ENCODE measurements at places on chromosomes 12 and 14.

- no peak for DNase-seq
Measured at GRCh38 chr12:96141216-96141912, 52.8 kb upstream of the ELK3 start.

GRCh38 chr14:52802597-52802996 is 11.2 kb upstream of the GNPNAT1 start:
- DNase-seq = no peak

DNA sequence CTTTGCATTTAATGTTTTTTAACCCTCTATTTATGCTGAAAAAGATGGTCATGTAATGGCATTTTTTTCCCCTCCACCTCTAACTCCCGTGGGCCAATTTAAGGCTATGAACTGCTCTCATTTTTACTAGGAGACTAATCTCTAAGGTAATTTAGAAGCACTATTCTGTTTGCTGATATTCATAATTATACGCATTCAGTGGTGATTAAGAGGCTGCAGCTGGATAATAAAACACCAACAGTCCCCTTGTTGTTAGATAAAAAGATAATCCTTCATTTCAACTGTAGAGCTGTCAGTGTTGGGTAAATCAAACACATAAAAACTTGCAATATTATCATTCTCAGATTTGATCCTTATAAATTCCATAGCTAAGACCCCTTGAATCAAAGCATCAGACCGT is 8.9 kb downstream of the MYO1H start:
- peak; percentile 12 for DNase-seq

DNA sequence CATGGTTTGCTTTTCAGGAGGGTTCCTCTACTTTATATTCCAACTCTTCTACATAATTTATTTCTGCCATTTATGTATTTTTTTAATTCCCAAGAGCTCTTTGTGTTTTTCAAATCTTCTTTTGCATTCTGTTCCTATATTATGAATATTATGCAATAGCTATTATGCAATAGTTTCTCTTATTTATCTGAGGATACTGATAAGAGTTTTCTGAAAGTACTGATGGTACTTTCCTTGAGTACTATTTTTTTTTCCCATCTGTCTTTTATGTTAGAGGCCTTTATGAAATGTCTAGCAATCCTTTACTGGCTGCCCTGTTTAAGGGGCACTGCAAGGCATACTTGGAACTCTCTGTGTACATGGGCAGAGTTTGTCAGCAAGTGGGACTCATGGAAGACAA is 93.4 kb downstream of the SLC41A2 start:
- DNase-seq = no peak

DNA sequence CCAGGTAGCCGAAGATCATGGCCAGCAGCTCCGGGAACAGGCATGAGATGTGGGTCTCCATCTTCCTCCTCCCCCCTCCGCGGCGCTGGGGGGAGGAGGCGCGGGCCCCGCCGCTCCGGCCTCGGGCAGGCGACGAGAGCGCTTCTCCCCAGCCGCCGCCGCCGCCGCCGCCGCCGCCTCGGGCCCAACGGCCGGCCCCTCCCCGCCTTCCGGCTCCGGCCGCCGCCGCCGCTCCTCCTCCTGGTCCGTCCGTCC is 448 bp downstream of the FBXL14 start:
- no peak for DNase-seq

- no peak for DNase-seq
Measured at GRCh38 chr12:3592856-3593625, 102.0 kb downstream of the PRMT8 start.

DNA sequence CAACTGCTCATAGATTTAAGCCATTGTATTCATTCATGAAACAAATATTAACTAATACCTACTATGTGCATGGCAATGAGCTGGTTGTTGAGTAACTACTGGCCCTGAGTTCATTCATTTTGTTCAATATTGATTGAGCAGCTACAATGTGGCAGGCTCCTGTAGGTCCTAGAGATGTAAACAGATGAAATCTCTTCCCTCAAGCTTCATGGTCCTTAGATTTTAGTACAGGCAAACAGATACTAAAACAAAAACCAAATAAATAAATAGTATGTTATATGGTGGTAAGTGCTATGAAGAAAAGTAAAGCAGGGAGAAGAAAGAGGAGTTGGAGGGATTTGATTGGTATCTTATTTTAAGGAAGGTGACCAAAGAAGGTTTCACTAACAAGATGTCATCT is 77.8 kb downstream of the RERG start:
- no peak for DNase-seq

DNA sequence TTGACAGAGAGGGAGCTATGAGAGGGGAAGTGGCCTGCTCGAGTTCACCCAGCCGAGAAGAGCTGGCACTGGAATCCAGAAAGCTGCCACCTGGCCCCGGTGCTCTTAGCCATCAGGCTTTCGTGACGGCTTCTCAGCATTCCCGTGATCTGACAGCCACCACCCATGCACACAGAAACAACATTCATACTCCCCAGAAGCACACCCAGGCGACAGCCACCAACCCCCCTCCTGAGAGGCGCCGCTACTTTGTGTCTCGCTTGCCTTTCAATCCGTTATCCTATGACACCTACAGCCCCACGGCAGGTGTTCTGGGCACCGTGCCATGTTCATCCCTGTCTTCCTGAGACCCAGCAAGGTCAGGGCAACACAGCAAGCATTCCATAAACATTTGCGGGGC is 31.4 kb downstream of the PSMC1 start:
- peak; percentile 24 for DNase-seq

- no peak for DNase-seq
Measured at GRCh38 chr12:6181583-6182278, 18.5 kb upstream of the CD9 start.

DNA sequence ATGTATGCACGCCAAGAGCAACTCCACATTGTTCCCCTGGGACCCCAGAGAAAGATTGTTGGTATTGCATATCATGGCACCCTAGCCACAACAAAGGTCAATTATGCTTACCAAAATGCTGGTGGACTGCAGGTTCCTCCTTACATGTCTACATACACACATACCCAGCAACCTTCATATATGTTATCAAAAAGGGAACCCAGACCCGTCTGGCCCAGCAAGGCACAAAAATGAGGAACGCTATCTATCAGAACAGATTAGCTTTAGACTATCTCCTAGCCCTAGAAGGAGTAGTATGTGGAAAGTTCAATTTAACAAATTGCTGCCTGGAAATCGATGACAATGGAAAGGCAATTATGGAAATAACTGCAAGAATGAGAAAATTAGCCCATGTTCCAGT is 61.5 kb downstream of the DHRS2 start:
- DNase-seq = no peak

DNA sequence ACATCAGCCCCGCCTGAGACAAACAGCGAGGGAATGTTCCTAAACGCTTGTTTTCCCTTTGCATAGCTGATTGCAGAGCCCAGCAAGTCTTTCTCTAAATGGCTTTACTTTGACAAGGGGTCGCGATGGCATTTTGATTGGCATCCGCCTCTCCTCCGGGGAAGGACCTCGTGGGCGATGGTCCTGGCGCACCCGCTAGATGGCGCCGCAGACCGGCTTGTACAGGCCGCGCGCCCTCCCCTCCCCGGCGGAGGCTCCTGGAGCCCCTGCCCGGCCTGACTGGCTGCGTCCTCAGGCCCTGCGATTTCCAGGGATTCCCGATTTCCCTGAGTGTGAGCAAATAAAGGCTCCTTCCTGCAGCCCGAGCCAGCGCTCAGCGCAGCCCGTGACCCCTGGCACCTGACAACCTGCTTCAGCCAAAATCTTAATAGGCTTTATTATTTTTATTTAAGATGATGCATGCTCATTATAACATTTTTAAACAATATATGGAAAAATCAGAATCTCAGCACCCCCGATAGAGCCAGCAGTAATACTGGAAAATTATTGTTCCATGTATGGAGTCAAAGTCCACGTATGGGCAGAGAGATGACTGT is 468.3 kb downstream of the AACS start:
- peak; percentile 19 for DNase-seq

- no peak for DNase-seq
Measured at GRCh38 chr12:65501093-65501621, 222.7 kb downstream of the MSRB3 start.

DNA sequence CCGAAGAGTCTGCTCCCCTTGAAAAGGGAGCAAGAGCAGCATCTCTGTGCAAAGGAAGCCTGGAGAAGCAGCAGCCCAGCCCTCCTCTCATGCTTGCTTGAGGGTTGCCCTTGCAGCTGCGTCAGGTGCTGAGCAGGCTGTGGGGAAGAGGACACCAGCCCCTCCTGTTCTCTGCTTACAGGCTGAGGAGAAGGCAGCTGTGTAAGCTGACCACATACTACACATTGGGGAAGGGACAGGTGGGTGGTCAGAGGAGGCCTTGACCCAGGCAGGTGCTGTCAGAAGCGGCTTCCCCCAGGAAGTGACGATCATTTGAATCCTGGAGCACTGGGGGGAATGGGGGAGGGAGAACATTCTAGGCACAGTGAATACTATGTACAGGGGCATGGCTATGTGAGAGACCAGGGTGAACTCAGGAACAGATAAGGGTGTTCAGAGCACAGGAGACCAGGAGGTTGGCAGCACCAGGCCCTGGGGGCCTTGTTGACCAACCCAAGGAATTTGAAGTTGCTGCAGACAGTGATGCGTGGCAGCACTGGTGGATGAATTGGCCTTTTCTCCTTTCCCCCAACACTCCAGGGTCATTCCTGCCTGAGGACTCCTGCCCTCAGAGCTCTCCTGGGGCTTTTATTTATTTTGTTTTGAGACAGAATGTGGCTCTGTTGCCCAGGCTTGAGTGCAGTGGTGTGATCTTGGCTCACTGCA is 2.7 kb upstream of the KLC1 start:
- no peak for DNase-seq

DNA sequence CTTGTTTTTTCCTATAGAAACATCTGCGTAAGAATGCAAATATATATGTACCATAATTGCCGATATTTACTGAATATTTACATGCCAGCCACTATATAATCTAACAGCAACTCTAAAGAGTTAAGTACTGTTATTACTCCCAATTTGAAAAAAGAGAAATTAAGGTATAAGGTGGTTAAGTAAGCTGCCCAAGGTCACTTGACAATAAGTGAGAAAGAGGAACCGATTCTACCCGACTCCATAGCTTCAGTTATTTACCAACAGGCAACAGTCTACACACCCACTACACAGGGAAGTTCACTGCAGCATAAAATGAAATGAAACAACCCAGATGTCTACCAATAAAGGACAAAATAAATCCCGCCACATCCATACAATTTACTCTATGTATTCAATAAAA is 1.1 kb downstream of the MIS18BP1 start:
- no peak for DNase-seq

GRCh38 chr12:20653871-20654270 is 41.3 kb upstream of the SLCO1C1 start:
- DNase-seq = no peak

DNA sequence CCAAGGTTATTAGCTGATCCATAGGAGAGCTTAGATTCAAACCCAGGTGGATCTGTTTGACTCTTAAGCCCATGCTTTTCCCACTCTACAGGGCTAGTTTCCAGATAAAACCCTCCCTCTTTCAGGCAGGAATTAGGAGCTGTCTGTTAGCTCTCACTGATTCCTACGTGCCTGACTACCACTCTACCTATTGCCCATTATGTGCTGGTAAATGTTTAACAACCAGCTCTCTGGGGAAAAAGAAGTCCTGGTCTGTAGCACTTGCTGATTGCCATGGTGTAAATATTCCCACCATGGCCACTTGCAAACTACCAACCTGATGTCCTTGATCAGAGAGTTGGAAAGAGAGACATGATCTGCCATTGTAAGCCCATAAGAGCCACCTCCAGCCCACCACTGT is 65.5 kb upstream of the BDKRB2 start:
- no peak for DNase-seq

GRCh38 chr14:73245480-73246325 is 8.4 kb downstream of the PAPLN start:
- peak; percentile 52 for DNase-seq

DNA sequence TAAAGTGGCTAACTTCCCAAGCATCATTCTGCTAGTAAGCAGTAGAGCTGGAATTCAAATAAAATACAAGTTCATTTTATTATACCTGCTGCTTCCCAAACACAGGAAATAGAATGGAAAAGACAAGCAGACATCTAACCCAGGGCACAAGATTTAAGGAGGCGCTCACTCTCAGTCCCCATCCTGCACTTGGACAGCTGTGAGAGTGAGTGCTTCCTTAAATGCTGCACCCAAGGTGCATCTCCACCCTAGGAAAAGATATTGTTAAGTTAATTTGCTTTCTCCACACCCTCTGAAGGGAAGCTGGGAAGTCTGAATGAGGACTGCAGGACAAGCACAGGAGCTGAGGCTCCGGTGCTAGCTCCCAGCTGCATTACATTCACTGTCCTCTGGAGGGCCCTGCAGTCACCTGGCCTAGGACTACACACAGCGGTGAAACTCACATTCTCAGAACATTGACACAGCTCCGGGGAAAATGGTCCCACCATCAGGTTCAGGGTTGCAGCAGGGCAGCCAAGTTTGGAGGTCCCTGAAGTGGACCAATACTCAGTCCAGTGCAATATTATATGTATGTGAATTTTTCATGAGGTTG is 14.2 kb downstream of the HEBP1 start:
- peak; percentile 4 for DNase-seq

GRCh38 chr14:105881021-105881930 is 354.9 kb downstream of the TMEM121 start:
- DNase-seq = no peak

- DNase-seq = no peak
Measured at GRCh38 chr12:58412461-58413060, 471.2 kb downstream of the ATP23 start.

- no peak for DNase-seq
Measured at GRCh38 chr12:101738920-101739665, at the start of gene SYCP3. Gene SYCP3 (minus strand): TSS chr12:101739462. CDS start chr12:101737935, 1,527 bp downstream.

GRCh38 chr12:102120564-102120873 is 536 bp downstream of the PARPBP start:
- DNase-seq = no peak

DNA sequence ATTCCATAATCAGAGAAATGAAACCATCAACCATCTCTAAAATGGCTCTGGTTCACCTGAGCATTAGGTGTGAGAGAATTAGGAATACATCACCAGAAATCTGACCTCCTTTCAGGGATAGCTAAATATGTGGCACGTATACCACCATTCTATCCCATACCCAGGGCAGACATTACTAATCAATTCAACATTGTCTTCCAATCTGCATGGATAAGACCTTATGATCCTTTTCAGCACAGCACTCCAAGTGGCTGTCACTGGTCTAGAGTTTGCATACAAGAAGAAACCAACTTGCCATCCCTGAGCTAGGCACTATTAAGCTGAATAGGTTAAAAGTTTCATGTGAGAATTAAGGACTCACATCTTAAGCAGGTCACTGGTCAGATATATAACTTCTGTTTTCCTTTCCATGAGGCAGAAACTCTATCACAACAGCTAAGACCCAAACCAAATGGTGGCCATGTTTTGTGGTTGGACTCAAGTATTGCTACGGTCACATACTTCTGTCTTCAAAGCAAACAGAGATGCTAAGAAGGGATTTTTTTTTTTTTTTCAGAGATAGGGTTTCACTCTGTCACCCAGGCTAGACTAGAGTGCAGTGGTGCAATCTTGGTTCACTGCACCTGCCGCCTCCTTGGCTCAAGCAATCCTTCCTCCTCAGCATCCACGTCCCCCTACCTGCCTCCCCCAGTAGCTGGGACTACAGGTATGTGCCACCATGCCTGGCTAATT is 249.0 kb downstream of the DPF3 start:
- DNase-seq = no peak
